ENCODE measurements at places on chromosomes 13 and 19.
A peak's percentile ranks its signal among the peaks of the same experiment; 100 is the strongest.

DNA sequence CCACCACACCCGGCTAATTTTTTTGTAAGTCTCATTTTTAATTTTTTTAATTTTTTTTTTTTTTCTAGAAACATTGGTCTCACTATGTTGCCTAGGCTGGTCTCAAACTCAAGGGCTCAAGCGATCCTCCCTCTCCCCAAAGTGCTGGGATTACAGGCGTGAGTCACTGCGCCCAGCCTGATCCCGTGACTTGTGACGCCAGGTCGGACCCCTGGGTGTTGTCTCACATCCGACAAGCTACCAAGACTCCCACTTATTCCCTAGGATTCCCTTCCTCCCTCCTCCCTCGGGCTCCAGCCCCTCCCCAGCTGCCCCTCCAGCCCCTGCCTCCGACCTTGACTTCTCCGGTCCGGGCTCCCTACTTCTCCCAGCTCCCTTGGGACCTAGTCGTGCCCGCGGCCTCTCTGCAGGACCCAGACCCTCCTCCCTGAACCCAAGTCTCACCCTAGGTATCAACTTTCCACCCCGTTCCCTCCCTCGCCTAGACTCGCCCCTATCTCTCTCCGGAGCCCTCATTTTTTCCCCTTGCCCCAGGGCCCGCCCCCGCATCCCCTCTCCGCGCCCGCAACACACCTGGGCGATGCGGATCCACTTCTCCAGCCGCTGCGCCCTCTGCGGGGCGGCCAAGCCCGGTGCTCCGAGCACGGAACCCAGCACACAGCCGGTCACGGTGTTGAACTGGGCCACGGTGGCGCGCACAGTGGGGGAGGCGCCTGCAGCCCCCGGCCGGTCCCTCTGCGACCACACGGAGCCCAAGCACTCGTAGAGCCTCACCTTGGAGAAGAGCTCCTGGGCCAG is 13.1 kb downstream of the RGL3 start:
- DNase-seq: peak; percentile 39

DNA sequence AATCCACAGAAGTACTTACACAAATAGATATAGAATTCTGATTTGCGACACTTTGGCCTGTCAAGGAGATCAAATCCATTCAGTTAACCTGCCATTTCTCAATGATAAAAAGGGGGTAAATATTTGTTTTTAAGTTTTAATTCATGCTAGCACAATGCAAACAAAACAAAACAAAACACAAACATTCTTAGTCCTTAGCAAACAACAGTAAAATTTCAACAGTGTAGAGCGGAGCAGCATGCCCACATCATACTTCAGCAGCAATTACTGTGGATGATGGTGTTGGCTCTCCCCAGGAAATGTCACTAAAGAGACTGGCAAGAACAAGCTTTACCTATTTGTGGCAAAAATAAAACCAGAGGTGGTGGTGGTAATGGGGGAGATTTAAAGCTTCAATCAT is 625.2 kb upstream of the PCDH20 start:
- DNase-seq: no peak

DNA sequence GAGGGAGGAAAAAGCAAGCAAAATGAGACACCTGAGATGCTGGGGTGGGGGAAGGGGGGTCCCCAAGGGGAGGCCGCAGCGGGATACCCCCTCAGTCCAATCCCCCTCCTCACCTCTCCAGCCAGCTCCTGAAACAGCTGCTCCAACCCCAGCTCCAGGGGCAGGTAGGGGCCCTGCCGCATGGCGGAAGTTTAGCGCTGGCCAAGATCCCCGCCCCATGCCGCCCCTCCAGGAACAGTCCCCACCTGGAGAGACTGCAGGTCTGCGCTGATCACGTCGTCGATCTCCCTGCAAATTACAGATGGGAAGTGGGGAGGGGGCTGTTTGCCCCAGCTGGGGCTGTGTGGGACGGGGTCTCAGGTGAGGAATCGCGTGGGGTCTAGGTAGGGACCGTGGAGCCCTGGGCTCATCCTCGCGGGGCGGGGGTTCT is 9.0 kb downstream of the CAPN12 start:
- DNase-seq: peak; percentile 71

GRCh38 chr19:13861714-13862531 is 15.0 kb upstream of the NANOS3 start:
- peak; percentile 90 for DNase-seq

GRCh38 chr13:39486758-39487157 is 116.2 kb downstream of the LHFPL6 start:
- DNase-seq: no peak

DNA sequence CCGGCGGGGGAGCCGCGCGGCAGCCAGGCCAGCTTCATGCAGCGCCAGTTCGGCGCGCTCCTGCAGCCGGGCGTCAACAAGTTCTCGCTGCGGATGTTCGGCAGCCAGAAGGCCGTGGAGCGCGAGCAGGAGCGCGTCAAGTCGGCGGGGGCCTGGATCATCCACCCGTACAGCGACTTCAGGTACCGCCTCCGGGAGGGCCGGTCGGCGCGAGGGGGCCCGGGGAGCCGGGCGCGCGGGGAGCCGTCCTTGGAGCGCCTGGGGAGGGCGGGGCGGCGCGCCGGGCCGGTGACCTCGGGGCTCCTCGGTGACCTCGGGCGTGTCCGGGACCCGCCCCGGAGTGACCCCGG is 690 bp downstream of the HCN2 start:
- no peak for DNase-seq

GRCh38 chr19:14889994-14890642 is 4.2 kb upstream of the OR7A17 start:
- no peak for DNase-seq

DNA sequence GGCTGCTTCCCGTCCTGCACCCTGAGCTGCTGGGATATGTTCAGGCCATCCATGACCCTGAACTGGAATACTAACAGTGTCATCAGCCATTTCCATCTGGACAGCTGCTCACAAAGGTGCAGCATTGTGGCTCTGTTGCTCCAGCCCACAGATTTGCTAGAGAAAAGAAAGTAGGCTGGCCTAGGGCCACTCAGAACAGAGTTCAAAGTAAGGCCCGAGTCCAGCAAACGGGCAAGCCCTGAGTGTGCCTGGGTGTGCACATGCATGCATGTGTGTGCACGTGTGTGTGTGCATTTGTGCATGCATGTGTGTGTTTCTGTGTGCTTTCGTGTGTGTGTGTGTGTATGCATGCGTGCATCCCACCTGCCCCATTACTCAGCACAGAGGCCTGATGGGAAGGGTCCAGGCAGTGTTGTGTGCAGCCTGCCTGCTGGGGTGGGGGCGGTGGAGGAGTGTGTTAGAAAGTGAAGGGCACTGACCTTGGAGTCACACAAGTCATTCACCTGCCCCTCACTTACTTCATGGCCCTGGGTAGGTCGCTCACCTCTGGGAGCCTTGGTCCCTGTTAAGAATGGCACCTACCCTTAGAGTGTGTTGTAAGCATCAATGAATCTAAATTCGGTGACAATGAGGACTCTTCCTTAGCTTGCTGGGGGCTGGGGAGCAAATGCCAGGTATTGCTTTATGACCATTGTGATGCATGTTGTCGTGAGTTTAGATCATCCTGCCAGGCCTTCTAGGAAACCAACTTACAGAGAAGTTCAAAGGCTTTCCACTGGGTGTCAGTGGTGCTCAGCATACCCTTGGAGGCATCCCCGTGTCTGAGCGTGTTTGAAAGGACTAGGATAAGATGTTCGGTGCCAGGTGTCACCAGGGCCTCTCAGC is 53.2 kb downstream of the GPR12 start:
- peak; percentile 32 for DNase-seq

- peak; percentile 63 for DNase-seq
Measured at GRCh38 chr19:44552324-44552723, 22.8 kb upstream of the CEACAM20 start.

DNA sequence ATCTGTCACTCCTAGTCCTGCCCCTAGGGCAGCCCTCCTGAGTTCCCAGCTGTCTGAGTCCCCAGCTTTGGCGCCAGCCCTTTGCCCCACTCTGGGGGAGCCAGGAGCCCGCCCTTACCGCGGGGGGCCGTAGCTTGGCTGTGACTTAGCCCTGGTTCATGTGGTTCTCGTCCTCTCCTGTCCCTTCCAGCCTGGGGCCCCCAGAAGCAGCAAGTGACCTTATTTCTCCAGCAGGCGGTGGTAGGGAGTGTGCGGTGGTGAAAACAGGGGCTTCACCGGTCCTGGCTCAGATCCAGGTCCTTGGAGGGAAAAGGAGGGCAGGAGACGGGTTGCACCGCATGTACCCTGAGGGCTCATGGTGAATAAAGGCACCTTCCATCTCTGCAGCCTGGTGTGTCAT is 7.9 kb downstream of the GIPC3 start:
- no peak for DNase-seq

DNA sequence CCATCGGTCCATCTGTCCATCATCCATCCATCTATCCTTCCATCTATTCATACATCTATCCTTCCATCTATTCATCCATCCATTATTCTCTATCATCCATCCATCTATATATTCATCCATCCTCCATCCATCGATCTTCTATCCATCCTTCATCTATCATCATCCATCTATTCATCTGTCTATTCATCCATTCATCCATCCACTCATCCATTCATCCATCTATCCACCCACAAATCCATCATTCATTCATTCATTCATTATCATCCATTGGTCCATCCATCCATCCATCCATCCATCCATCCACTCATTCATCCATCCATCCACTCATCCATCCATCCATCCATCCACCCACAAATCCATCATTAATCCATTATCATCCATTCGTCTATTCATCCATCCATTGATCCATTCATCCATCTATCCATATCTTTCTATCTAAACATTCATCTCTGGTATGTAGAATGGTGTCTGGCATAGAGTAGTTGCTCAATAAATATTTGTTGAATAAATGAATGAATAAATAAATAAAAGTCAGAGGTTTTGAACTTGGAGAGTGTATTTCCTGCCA is 36.6 kb downstream of the ZNF536 start:
- no peak for DNase-seq

DNA sequence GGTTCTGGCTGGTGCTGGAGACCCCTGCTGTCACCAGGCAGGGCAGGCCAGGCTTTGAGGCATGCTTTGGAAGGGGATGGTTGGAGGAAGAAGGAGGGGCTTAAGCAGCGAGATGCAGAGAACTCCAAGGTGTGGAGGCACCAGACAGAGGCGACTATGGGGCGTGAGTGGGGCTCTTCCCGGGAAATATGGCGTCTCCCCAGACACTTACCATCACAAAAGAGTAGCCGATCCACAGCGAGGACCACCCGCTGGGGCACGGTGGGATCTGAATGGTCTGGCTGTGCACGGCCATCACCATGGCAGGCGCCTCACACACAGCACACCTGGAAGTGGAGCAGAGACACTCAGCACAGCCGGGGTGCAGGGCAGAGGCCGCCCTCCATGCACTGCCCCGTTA is 151.9 kb downstream of the COL4A1 start:
- no peak for DNase-seq

- no peak for DNase-seq
Measured at GRCh38 chr19:57016076-57016475, 103.7 kb upstream of the USP29 start.

- DNase-seq: no peak
Measured at GRCh38 chr13:106466691-106467426, 68.6 kb downstream of the EFNB2 start.

DNA sequence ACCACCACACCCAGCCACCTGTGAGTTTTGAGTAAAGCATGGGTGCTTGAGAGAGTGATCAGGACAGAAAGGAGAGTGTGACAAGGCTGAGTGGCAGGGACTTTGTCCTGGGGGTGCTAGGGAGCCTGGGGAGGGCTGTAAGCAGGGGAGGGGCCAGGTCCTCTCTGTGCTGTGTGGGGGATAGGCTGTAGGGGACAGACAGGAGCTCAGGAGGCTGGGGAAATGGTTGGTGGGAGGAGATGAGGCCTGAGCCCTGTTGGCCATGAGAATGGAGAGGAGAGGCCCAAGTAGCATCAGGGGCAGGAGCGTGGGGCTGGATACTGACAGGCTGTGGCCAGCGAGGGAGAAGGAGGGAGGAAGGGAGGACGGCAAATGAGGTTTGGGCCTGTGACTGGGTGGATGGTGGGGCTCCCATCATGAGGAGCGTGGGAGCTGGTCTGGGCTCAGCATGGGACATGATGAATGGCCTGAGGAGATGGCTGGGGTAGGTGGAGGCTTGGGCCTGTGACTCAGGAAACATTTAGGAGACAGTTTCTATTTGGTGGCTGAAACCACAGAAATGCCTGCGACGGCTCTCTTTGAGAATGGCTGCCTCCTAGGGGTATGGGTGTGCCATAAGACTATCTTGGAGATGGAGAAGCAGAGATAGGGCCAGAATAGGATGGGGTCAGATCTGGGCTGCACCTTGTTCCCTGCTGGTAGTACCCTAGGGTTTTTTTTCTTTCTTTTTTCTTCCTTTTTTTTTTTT is 25.0 kb downstream of the GRIN2D start:
- no peak for DNase-seq

DNA sequence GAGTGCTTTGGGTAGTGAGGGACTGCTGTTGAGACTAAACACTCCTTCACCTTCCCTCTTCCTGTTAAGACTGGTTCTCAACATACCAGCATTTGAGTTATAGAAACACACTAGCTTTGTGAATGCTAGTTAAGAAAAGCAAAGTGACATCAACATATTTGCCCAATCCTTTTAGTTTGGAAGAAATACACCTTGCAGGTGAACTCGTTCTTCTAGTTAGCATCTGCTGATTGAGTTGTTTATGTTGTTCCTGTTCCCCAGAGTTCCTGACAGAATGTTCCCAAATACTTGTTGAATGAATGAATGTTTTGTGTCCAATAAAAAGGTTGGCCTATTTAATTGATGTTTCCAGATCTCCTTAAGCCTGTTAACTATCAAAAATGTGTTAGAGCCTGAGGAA is 7.1 kb downstream of the LMO7 start:
- DNase-seq: no peak

DNA sequence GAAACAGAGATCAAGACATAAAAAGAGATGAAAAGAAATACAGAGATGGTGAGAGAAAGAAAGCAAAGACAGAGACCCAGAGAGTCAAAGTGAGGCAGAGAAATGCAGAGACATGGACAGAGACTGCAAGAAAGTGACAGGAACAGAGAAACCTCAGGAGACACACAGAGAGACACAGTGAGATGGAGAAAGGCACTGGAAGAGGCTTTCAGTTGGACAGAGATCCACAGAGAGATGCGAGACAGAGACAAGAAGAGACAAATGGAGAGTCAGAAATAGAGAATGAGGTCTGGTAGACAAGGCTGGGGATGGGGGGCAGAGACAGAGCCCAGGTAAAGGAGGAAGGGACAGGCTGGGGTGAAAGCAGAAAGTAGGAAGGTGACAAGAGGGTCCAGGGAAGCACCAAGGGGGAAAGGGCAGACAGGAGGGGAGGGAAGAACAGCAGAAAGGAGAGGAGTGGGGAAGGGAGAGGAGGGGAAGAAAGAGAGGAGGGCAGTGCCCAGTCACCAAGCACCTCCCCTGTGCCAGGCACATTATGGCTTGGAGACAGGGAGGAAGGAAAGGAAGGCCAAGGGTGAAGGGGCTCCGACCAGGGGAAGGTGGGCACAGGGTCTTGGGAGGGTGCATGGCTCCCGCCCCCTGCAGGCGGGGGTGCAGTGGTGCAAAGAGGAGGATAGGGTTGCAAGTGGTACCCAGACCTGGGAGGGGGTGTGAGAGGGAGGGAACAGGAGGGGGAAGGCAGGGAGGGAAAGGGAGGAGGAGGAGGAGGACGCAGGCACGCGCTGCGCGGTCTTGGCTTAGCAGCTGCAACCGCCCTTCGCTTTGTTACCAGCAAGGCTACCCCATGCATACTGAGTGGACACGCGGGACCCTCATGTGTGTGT is 38.4 kb downstream of the DEDD2 start:
- peak; percentile 66 for DNase-seq
